ENCODE measurements at places on chromosomes 2 and 18. TPM values are rescaled to one million over a fixed set of nuclear protein-coding genes. Genes with fewer than 3 reads are reported as not detected.

Gene EPHA4
- 6.3 TPM for total RNA-seq

Gene CPLX4
- total RNA-seq: not detected

Gene EHD3
- total RNA-seq: 1.4 TPM

Gene MGAT4A
- 71.9 TPM for total RNA-seq

Gene LCT
- 0.02 TPM for total RNA-seq

Gene APLF
- total RNA-seq: 3.0 TPM

Gene RAX
- not detected for total RNA-seq

Gene CTNNA2
- not detected for total RNA-seq

Gene ALK
- not detected for total RNA-seq

Gene HAAO
- total RNA-seq: 0.17 TPM

Gene LIPG
- total RNA-seq: 0.17 TPM

Gene SLC16A14
- 1.2 TPM for total RNA-seq

Gene DBI
- 149 TPM for total RNA-seq

Gene MAPRE3
- total RNA-seq: 4.4 TPM

Measured in activated CD4-positive, alpha-beta memory T cell treated with anti-CD3 and anti-CD28 coated beads for 36 hours (primary cell).